ENCODE measurements at places on chromosomes 13 and 19. TPM values are rescaled to one million over a fixed set of nuclear protein-coding genes. Genes with fewer than 3 reads are reported as not detected.

DNA sequence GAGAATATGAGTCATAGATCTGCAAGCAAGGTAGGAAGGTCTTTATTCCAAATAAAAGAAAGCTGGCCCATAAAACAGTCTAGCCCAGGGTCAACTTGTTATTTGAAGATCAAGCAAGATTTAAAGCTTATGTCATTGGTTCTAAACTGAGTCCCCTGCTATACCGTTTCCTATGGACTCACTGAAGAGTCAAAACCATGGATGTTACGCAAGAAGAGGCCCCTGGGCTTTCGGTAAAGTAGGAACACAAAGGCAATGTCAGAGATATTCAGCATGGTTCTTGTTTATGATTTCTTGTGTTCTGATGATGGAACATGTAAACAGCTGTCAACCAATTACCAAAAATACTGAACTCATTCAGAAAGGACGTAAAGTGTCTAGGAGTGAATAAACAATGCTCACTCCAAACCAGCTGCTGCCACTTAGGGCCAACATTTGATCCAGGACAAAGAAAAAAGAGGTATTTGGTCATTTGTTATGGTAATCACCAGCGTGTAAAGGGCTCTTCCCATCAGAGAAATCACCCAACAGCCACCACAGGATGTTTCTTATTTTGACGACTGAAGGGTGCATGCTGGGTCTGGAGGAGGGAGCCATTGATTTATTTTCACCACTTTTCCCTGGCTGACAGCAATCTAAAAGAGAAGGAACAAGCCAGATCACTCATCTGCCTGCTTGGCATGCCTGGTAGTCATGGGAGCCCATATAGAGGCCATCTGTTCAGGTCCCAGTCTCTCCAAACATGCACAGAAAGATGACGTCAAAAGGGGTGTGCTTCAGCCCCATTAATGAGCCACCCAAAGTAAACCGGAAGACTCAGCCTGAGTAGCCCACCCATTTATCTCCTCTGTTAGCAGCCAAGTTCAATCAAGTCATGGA lies 68.3 kb downstream of the FGF14 start:
- no peaks in the 10 kb centered on the region for H3K36me3 ChIP-seq
- H3K4me1 ChIP-seq = no peaks in the 10 kb centered on the region
- H3K27me3 ChIP-seq = no peaks in the 10 kb centered on the region
- no peak overlapping the region for H3K4me3 ChIP-seq

DNA sequence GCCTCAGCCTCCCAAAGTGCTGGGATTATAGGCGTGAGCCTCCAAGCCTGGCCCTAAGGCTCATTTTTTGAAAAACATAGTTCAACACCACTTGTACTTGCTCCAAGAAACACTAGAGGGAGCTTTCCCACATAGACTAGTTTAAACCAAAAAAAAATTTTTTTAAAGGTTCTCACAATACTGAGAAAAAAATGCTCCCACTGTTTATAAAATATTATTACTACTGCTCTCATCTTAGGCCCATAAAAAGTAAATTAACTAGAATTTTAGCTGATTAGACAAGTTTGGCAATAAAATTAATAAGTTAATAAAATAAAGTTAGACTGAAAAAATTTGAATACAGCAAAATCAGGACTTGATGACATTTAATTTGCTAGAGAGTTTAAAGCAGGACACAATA lies 109.5 kb downstream of the TBC1D4 start:
- H3K36me3 ChIP-seq = 0 out of 2 replicates have a peak, but pooled peaks cover 2% of the 10 kb centered on the region
- H3K4me1 ChIP-seq = peaks cover 74% of the 10 kb centered on the region
- H3K4me3 ChIP-seq = no peak overlapping the region

GRCh38 chr13:49165798-49166752 lies 54.1 kb upstream of the MLNR start:
- no peaks in the 10 kb centered on the region for H3K4me1 ChIP-seq
- no peak for DNase-seq
- no peak overlapping the region for H3K27ac ChIP-seq
- H3K27me3 ChIP-seq = no peaks in the 10 kb centered on the region

The IGFL2 gene
- 57.7 TPM for total RNA-seq

The PRR20A gene
- not detected for total RNA-seq

The EBI3 gene
- 0.81 TPM for total RNA-seq

The KASH5 gene
- 0.56 TPM for total RNA-seq
